ENCODE measurements at places on chromosomes 5 and 9. TPM values are rescaled to one million over a fixed set of nuclear protein-coding genes. Genes with fewer than 3 reads are reported as not detected.

Gene GABRA1
- total RNA-seq = not detected

GRCh38 chr9:37618817-37619216, 26.4 kb upstream of the TOMM5 start:
- no peak for DNase-seq

Gene C5orf58
- total RNA-seq = under 0.01 TPM

Gene C9orf85
- total RNA-seq = 5.9 TPM

DNA sequence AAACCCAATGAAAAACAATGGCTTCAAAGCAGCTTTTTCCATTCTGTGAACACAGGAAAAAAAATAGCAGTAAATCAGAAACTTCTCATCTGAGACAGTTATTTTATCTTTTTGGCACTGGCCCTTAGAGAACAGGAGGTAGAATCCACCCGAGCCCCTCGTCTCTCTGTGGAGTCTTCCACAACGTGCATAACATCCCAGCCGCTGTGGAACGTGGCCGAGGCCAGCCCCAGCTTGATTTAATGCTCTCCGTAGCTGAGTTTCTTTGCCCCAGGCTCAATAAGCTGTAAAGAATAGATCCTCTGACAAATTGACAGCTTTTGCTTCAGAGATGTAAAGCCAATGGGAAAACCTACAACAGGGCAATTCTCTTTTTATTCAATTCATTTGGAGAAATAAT, 107.9 kb upstream of the DAP start:
- DNase-seq = no peak

DNA sequence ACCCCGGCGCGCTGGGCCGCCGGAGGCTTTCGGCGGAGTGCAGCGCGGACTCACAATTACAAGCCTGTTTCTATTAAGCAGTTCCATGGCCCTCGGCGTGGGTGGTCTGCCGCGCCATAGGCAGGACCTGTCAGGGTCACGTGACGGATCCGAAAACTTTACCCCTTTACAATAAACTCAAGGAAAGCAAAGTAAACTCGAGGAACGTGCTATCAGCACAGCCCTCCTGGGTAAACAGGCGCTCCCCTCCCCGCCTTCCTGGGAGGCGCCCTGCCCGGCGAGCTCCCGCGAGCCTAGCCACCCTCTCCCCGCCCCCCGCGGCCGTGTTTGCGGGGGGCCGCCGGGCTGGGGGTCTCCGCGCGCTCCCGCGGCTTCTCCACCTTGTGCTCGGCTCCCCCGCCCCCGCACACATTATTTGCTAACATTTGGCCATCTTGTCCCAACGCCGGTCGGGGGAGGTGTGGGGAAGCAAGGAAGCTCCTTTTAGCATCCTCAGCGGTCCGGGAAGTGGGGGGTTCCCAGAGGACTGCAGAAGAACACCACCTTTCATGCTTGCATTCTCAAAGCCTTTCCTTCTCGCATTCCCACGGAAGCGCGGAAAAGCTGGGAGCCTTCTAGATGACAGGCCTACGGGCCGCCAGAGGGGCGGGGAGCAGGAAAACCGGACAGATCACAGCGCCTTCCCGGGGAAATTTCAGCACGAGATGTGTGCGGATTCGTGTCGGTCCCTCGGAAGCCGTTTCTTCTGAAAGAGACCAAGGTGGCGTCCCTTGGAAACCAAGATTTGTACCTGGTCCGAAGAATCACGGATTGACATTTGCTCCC, at the start of gene PTCH1:
Gene PTCH1, minus strand, starts transcription at position 238 of the 825 bp plus-strand sequence.
- no peak for DNase-seq
